ENCODE measurements at places on chromosomes 2 and 18. TPM values are rescaled to one million over a fixed set of nuclear protein-coding genes. Genes with fewer than 3 reads are reported as not detected.

DNA sequence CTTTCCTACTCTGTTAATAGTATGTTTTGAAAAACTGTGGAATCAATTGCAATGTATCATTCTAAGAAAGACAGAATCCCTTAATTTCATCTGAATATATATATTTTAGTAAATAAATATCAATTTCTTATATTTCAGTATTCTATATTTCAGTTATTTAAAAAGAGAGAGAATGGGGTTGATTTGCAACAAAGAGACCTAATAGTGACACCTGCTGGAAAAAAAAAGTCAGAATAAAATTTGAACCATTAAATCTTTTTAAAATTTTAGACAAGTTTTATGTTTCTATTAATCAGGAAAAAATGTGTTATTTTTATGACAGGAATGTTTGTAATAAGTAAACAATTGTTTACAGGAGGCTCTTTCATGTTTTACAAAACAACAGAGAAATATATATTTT, 20.7 kb upstream of the CCNT2 start:
- H3K4me1 ChIP-seq = no peaks in the 10 kb centered on the region
- no peak for DNase-seq
- no peak overlapping the region for H3K27ac ChIP-seq
- H3K36me3 ChIP-seq = no peaks in the 10 kb centered on the region

DNA sequence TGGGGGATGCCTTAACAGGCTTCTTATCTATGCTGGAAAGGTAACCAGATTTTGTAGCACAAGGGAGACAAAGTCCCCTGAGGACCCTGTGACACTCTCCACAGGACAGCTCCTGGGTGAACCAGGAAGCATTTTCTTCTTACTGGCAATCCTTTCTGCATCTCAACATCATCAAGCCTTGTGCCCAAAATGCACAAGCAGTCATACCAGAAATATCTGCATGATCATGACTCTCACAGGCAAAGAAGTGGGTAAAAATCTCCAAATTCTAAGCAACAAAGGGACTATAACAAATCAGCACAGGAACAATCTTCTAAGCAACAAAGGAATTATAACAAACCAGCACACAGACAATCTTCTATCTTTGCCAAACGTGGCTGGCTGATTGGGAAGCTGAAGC, 99.1 kb upstream of the CD226 start:
- H3K27ac ChIP-seq = no peak overlapping the region
- no peaks in the 10 kb centered on the region for H3K4me1 ChIP-seq
- no peaks in the 10 kb centered on the region for H3K27me3 ChIP-seq
- no peak for DNase-seq
- peaks cover 11% of the 10 kb centered on the region for H3K36me3 ChIP-seq

DNA sequence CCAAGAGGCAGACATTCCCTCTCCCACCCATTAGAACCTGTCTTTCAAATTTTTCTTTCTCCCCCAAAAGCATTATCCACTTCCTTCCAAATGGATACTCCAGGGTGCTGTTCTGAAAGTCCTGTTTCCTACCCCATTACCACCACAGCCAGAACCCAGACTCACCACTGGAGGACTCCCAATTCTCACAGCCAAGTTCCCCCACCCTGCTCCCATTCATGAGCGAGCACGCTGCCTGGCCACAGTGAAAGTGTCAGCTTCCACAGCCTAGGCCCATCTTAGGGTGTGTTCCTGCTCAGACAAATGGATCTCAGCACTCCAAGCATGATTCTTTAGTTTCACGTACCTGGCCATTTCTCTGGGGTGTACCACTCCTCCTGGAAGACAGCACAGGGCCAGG, 3.8 kb upstream of the ANKRD53 start:
- no peak overlapping the region for H3K27ac ChIP-seq
- peak; percentile 55 for DNase-seq
- no peak overlapping the region for H3K4me3 ChIP-seq
- peaks cover 31% of the 10 kb centered on the region for H3K4me1 ChIP-seq
- H3K27me3 ChIP-seq = no peaks in the 10 kb centered on the region

- no peaks in the 10 kb centered on the region for H3K4me1 ChIP-seq
- no peak overlapping the region for H3K27ac ChIP-seq
- H3K36me3 ChIP-seq = no peaks in the 10 kb centered on the region
- H3K27me3 ChIP-seq = no peaks in the 10 kb centered on the region
- H3K4me3 ChIP-seq = no peak overlapping the region
Observed at GRCh38 chr2:242060212-242060835, 190.8 kb downstream of the RTP5 start.

DNA sequence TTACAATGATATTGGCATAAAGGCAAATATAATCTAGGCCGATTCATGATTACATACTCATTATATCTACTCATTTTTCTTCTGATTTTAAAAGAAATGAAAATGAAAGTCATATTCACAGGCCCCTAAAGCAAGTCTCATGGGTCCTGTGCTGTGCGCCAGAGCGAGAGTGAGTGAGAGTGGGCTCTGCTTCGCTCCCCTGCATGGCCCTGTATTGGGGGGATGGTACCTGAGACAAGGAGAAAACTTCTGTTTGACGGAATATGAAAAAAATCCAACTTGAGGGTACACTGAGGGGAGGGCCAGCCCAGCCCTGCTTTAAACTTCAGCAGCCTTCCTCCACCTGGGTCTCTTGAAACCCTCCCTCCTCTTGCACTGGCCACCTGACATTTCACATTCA, 81.4 kb upstream of the RGPD5 start:
- no peaks in the 10 kb centered on the region for H3K27me3 ChIP-seq
- H3K27ac ChIP-seq = no peak overlapping the region
- DNase-seq = no peak
- no peaks in the 10 kb centered on the region for H3K4me1 ChIP-seq

GRCh38 chr2:133705287-133705686, 137.0 kb upstream of the NCKAP5 start:
- DNase-seq = peak; percentile 77
- H3K27me3 ChIP-seq = no peaks in the 10 kb centered on the region
- H3K27ac ChIP-seq = no peak overlapping the region

GRCh38 chr2:176001281-176001915, 669 bp downstream of the LNPK start:
- peak overlapping the region; percentile 74 for H3K4me3 ChIP-seq
- no peaks in the 10 kb centered on the region for H3K27me3 ChIP-seq
- H3K36me3 ChIP-seq = no peaks in the 10 kb centered on the region
- H3K4me1 ChIP-seq = peaks cover 26% of the 10 kb centered on the region

The APOB gene
- total RNA-seq = 0.83 TPM
